ENCODE measurements at places on chromosomes 3 and 15.
A peak's percentile ranks its signal among the peaks of the same experiment; 100 is the strongest.

DNA sequence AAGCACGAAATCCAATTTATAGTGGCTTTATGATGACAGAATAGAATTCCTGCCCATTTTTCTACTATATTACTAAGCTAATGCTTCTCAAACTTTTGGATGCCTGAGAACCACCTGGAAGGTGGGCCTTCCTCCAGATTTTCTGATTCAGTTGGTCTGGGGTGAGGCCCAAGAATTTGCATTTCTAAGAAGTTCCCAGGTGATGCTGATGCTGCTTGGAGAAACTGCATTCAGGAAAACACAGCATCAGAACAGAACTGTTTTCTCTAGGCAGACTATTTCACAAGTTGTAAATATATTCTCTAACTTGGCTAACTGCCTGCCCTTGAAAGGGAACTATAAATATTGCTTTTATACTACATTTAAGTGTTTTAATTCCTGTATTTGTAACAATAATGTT lies 644.9 kb upstream of the DPPA4 start:
- DNase-seq, result no peak

DNA sequence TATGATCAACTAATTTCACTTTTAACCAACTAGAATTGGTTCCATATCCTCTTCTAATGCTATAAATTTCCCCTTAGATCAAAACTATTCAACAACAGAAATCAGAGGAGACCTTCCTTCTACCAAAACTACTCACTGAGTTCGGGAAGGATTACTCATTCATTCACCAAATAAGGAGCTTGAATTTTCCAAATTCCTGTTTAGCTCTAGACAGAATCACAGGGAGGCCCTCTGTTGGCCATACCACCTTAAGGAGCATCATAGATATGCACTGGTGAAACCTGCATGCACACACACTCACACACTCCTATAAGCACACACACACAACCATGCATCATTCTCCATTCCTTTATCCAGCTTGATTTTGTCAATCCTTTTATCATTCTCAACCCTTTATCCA lies 49.0 kb downstream of the SUCLG2 start:
- no peak for DNase-seq

GRCh38 chr3:127746400-127747057 lies 73.8 kb downstream of the ABTB1 start:
- DNase-seq, result no peak

DNA sequence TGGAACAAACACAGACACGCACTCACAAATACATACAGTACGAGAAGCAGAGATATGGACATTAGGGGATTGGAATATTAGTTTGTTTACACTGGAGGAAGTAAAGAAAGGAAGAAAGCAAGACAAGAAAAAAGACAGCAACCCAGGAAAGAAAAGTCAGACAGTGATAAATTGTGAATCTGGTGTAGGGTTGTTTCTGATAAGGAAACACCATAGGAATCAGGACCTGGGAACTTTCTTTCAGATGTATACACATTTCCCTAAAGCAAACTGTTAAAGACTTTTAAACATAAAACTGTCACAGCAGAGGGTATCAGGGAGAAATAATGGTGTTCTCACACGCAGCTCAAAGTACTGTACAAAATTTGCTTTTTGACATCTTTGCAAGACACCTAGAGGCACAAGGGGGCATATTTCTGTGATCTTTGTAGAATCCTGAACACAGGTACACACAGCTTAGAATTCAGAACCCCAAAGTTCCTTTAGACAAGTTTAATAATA lies 153.7 kb downstream of the TUSC7 start:
- no peak for DNase-seq

DNA sequence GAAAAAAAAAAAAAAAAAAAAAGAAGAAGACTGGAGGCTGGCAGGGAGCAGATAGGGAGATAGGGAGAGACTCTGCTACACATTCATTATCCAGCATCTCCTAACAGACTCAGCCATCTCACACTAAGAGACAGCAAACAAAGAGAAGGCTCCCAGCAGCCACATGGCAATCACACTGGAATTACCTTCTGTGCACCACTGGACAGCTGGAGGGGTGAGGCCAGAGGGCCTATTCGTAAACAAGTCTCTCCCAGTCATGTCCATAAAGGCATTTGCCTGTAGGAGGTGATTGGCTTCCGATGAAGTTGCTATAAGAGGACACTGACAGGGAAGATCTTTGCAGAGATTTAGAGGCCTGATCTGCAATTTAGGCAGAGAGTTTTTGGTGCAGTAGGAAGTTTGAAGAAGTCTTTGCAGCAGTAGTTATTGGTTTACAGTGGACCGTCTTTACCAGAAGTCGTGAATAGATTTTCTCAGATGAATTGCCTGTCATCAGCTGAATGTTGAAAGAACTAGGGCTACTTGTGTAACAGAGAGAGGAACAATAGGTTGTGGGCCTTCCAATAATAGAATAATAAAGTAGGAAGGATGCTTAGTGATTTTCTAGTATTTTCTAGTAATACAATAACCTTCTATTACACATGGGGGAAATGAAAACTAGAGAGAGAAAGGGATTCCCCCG lies 89.7 kb downstream of the TP63 start:
- no peak for DNase-seq

DNA sequence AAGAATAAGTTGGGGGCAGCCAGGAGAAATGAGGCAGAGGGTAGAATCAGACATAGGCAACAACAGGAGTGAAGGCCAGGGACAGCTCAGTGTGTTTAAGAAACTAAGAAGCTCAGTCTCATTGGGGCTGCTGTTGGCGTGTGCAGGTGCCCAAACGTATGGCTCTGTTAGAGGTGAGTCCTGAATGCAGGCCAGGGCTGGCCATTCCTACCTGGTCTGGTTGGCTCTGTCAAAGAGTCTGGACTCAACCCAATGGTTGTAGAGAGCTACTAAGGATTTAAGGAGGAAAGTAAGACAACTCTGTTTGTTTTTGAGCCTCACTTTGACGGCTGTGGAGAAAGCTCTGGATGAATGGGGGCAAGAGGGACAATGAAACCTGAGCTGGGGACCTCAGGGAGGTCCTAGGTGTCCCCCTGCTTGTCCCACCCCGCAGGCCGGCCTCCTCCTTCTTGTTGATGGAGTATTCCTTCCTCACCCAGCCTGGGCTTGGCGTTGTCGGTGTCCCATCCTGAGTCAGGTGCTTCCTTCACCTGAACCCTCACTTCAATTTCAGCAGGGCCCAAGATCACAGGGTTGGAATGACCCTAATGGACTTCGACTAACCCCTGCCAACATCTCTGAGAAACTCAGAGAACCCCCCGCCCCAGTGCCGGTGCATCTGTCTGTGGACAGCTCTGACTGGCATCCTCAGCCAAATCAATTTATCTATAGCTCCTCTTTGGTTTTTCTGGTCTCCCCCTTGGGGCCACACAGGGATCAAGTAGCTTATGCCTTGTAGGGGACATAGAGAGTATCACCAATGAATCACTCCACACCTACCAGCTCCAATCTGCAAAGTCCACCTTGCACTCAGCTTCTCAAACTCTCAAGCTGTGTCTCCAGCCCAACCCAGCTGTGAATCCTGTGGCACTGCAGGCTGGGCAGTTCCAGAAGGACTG lies 8.3 kb downstream of the ITGA11 start:
- DNase-seq, result no peak

- no peak for DNase-seq
Measured at GRCh38 chr3:71652781-71653413, 69.4 kb upstream of the FOXP1 start.

DNA sequence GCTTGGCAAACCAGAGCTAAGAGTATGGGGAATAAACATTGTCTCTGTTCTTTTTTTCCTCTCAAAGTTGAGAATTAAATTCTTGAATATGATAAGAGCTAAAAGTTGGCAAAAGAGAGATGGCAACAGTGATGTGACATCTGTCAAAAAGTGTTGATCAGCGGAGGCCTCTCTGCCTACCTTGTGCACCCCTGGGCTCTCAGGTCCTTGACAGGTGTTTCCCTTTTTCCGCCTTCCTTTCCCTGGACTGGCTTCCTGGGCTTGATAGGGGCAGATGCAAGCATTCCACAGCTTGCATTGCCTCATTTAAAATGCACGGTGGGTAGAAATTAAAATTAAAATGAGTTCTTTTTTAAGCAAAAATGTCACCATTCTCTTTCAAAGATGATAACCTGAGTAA lies 84.2 kb downstream of the NSUN3 start:
- DNase-seq, result no peak

DNA sequence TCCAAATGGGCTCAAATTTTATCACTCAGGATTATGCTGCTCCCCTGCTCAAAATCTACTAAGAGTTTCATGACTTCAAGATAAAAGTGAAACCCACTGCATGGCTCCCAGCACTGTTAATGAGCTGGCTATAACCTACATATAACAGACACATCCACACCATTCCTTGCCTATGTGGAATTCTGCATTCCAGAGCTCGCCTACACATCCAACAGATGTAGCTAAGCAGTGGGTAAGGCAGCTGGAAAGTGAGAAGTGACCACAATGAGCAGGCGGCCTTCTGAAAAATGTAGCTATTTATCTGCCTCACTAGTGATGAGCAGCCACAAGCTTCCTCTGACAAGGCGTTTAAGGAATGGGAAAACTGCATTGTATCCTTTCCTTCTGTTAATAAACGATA lies 92.0 kb upstream of the TRIM42 start:
- no peak for DNase-seq

DNA sequence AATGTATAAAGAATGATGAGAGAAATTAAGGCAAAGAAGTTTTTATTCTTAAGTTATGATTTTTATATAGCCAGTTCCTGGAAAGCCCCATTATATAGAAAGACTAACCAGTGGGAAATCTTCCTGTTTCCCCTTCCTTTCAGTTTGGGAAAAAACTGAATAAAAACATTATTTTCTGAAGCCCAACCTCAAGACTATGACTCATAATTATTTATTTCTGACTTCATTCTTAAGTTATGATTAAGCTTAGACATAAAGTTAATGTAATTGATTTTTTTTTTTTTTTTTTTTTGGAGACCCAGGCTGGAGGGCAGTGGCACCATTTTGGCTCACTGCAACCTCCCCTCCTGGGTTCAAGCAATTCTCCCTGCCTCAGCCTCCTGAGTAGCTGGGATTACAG lies 55.8 kb downstream of the TRPC1 start:
- DNase-seq, result no peak

DNA sequence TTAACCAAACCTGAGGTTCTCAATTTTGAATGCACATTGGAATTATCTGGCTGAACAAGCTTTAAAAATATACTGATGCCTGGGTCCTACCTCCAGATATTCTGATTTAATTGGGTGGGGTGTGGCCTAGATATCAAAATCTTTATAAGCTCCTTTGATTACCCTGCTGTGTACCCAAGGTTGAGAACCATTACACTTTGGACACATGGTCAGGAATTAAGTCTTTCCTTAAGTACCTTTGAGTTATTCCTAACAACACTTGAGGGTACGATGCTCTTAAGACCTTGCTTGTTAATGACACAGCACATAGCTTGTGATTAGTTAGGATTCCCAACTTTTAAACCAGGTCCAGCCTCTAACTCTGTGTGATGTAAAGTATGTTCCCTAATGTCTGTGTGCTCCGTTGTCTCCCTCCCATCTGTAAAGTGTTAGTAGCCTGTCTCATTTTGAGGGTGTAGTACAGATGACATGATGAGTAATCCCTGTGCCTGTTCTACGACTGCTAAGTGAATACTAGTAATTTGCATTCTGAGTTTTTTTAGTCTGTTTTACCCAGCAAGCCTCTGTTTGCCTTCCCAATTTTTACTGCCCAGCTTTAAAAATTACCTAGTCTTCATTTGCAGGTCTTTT lies 154.9 kb downstream of the KLHL25 start:
- no peak for DNase-seq

DNA sequence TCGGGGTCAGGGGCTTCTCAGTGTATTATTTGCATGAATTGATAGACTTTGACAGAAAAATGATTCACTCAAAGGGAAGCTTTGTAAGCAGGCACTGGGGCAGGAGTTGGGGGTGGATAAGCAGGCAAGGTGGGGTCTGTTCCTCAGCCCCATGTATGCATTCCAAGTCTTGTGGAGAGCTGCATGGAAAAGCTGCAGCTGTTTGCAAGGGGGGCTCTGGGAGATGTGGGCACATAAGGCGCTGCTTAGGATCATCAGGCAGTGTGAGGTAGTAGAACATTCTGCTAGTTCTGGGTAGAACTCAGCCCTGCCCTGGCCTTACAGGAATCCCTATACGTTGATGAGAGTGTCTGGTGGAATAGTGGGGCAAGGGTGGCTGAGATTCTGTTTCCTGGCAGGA lies 154.2 kb upstream of the LRIG1 start:
- DNase-seq, result no peak

GRCh38 chr3:38133209-38133556 lies 3.7 kb downstream of the ACAA1 start:
- DNase-seq, result no peak

DNA sequence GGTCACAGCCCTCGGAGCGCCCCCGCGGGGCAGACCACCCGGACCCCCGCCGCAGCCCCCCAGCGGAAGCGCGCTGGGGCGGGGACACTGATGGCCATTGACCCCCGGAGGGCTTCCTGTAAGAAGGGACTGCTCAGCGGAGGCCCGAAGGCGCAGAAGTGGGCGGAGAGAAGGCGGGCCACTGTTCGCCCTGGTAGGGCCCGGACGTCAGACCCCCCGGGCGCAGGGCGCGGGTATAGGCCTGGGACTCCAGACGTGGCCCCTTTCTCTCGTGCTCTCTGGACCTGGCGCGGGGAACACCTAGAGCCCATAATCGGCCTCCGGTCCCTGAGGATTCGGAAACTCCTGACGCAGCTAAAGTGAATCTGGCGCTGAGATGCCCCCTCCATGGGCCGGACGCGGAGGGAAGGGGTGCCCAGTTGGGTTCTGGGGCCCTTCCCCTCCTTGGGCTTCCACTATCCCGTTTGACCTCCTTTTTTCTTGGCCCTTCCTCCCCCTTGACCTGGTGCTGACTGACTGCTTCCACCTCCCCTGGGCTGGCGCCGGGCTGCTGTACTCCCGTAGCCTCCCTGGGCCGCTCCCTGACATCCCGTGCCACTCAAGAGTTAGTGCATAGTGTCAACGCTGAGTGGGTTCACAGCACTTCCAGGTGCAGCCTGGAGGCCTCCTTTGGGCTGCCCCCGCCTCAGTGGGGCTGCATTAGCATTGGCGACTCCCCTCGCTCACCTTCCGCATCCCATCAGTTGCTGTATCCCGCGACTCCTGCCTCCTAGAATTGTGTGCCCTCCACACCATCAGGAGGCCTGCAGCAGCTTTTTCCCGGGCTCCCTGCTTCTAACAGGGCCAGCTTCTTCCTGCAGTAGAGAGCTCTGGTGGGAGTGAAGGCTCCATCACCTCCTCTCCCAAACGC lies 694 bp downstream of the ABTB1 start:
- peak; percentile 29 for DNase-seq

- DNase-seq, result no peak
Measured at GRCh38 chr3:187960820-187961219, 193.1 kb upstream of the LPP start.

GRCh38 chr15:71293723-71294122 lies 178.5 kb downstream of the THSD4 start:
- no peak for DNase-seq

All from stimulated activated CD8-positive, alpha-beta memory T cell treated with anti-CD3 and anti-CD28 coated beads, Interleukin-2, amount 100 ng/mL, for 48 hours (primary cell).